ENCODE measurements at places on chromosomes 4 and X.

DNA sequence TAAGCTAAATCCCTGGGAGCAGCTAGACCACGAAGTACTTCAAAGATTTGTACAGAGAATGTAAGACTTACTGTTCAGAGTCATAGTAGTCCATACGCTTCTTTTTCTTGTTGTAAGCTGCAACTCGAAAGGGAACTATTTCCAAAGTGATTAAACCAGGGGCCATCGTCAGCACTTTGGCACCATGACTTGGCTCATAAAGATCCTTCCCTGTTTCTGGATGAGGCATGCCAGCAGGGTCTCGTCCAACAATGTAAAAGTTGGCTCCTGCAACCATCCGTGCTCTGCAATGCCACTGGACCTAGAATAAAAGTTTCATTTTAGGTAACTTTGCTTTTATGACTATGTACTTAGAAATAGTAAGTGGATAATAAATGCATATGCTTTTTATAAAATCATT lies 88.5 kb downstream of the PAPSS1 start:
- DNase-seq, result no peak

DNA sequence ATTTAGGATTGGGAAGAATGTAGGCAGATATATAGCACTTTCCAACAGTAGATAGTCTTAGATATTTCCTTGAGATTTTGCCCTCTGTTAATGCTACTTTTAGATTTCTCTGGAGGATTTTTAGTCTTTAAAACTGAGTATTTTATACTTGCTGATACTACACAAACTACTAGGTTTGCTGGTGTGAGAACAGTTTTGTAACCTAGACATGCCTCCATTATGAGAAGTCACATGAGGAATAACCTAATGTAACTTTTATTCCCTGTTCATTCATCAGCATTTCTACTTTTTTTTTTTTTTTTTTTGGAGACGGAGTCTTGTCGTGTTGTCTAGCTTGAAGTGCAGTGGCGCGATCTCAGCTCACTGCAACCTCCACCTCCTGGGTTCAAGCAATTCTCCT lies 137.2 kb downstream of the RAPGEF2 start:
- DNase-seq, result no peak

GRCh38 chr4:118005883-118006282 lies 28.4 kb upstream of the NDST3 start:
- DNase-seq, result no peak

DNA sequence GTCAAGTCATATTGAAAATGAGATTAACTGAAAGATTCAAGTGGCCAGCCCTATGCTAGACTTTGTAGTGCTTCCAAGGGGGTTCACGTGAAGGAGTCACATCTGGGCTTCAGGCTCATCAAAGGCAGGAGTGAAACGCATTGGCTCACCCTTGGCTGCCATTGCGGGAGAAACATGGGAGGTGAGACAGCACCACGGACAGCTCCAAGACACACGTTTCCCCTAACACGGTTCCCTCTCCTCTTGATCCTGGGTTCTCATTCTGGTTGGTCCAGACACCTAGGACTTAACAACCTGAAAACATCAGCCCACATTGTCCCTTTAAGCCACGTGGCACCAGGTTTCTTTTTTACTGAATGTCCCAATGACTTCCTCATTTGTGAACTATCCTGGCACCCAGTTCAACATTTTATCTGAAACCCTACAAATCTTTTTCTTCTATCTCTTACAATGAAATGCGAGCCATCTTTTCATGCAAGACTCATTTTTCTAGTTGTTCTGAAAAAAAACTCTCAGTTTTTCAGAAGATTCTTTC lies 279.0 kb upstream of the VCX3A start:
- no peak for DNase-seq

Measured in NCI-H345 (cell line).